GM03348 (cell line): ENCODE measurements at places on chromosomes 4 and X.

GRCh38 chr4:159284113-159284512, 181.2 kb downstream of the RAPGEF2 start:
- DNase-seq, result peak; percentile 24

DNA sequence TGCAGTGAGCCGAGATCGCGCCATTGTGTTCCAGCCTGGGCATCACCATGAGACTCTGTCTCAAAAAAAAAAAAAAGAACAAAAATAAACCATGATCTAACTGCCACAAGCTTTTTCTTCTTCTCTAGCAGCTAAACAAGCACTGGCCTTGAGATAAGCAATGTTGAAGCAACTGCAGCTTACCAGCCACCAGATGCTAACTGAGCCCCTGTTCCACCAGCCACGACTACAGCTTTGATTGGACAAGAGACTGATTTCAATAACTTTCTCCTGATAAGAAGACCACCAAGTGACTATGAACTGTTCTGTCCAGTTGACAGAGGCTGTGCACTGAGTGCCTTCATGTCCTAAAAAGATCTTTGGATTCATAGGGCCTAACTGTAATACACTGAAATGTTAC, 58.5 kb downstream of the DCTD start:
- DNase-seq, result no peak

DNA sequence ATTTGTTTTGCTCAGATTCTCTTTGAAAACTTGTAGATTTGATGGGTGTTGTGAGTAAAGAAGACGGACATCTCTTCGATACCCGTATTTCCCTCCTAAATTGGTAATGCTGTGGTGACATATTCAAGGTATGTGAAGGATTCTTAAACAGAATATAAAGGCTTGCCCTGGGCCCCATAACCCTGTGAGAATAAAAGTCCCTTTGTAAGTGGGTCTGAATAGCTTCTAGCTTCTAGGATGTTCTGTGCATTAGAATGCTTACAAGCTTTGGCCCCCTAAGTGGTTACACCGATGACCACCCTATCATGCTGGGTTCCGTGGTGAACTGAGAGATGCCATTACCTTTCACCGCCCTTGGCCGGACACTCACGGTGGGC, 574 bp upstream of the MOB1B start:
- DNase-seq, result no peak

GRCh38 chr4:110224142-110224541, 25.7 kb upstream of the ELOVL6 start:
- DNase-seq, result no peak

DNA sequence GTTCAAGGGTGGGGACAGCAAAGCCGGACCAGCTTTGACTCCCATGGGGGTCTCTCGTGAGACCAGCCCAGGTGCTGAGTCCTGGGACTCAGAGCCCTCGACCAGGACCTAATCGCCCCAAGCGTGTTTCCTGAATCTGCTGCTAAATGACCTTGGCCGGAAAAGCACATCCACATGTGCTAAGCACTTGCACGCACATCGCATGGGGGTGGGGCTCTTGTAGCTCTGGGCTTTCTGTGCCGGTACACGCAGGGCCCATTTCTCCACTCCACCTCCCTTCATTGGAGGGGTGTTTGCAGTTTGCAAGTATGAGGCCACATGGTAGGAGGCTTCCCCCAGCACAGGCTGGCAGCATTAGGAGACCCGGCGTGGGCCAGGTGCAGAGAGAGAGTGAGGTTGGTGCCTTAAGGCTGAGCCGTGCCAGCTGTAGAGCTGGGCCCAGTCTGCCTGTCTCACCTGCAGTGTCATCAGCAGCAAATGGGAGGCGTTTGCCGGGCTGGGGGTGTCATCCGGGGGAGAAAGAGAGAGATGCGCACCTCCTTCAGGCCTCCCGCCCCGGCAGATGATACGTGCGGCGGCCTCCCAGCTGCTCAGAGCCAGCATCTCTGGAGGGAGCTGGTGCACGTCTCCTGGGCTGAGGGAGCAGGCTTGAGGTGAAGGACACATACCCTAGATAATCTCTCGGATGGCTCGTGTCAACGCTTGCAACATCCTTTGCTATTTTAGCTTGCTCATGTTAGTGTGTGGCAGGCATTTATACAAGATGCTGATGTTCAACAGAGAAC, 45.2 kb upstream of the CLCN4 start:
- DNase-seq, result no peak

- no peak for DNase-seq
Measured at GRCh38 chrX:150326541-150327247, 36.4 kb upstream of the MAMLD1 start.

- no peak for DNase-seq
Measured at GRCh38 chrX:46340696-46341095, 204.5 kb downstream of the ZNF674 start.

GRCh38 chr4:134178706-134179105, 22.9 kb downstream of the PABPC4L start:
- DNase-seq, result no peak

DNA sequence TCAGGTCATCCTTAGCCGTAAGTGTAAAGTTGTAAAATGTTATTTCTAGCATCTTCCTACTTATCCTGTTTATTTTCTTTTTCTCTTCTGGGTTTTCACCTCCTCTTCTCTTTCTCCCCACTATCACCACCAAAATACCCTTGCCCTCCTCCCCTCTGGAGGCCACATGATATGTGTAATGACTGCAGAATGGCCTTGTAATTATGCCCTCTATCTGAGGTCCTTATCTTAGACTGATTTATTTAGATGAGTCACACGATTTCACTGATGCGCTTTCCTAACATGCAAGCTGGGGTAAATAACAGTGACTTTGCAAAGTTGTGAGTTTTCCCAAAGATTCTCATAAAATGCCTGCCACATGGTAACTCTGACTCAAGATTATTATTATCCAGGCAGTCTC, 231.8 kb upstream of the GPRIN3 start:
- peak; percentile 24 for DNase-seq

GRCh38 chr4:74962584-74962983, 29.7 kb downstream of the PARM1 start:
- no peak for DNase-seq

DNA sequence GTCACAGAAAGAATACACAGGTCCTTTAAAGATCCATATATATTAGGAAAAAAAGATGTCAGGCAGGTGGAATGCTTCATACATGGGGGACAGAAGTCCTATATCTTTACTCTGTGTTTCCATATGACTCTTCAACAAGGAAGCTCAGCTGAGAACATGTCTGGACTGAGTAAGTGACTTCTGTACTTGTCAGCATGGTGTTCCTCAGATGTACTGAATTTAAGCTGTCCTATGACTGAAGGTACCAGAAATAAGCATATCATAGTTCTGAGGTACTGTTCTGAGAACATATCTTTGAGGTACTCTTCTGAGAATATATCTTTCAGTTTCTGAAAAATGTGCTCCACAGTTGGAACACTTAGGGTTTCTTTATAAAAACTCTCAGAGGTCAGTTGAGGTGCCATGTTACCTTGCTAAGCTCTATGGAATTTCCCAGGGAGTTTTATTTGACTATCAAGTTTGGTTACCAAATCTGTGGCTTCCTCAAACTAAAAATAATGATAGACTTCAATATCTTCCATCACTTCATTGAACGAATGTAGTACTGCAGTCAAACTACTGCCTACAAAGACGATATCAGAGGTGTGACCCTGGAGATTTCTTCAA, 597.2 kb upstream of the GNPDA2 start:
- DNase-seq, result no peak

DNA sequence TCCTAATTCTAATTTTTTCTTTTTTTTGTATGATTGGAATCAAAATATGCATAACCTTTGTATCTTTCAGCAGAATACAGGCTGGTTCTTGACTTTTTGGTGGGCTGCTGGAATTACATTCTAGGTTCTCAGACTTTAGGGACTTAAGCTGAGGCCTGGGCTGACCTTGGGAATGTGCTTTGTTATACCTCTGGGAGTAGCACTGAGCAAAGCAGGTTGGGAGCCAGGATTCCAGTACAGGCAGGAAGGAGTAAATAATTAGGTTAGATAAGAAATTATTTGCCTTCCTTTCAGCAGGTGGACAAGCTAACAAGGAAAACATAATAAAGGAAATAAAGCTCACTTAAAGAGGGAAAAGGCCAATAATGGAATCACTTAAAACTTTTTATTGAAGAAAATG, 49.9 kb upstream of the SLC4A4 start:
- DNase-seq, result no peak

- no peak for DNase-seq
Measured at GRCh38 chrX:24485976-24486680, 21.0 kb downstream of the PDK3 start.

DNA sequence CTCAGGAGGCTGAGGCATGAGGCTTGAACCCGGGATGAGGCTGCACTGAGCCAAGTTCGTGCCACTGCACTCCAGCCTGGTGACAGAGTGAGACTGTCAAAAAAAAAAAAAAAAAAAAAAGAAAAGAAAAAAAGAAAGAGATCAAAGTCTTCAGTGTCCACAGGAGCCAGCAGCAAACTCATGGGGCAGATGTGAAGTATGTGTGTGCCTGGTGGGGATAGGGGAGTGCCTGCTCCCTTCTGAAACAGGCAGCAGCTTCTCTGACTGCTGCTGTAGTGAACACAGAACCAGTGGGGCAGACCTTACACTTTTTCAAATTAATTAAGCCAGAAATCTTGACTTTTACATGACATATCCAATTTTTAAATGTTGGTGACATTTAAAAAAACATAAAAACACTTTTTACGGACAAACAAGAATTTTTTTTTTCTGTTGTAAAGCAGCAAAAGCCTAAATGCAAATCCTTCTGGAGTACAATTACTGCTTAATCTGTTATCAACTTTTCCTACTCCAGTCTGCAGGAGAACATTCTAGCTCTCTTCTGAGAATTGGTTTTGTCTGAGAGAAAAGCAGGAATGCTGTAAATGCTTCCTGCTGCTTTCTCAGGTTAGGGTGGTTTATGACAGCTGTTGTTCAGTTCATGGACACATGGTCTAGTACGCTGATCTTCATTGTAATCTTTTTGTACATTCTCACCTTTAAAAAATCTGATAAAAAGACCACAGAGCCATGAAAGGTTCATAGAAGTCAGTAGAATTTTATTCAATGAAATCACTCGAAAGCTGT, 311.1 kb downstream of the CAMK2D start:
- no peak for DNase-seq

DNA sequence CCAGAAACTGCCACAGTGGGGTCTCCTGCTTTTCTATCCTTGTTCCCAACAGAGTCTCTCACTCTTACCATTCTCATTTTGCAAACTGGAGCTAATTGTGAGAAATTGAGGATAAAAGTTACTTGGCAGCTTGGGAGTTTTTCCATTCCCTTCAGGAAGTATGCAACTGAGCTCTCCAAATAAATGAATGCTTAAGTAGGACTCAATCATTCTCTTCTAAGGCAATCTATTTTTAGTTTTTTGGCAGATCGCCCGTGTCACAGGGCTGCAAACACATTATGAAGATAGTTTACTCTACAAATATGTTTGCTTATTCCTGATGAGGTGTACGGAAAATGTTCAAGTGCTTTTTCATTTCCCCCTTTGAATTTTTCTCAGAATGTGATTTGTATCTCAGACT, 5.3 kb downstream of the ASB11 start:
- DNase-seq, result peak; percentile 8

DNA sequence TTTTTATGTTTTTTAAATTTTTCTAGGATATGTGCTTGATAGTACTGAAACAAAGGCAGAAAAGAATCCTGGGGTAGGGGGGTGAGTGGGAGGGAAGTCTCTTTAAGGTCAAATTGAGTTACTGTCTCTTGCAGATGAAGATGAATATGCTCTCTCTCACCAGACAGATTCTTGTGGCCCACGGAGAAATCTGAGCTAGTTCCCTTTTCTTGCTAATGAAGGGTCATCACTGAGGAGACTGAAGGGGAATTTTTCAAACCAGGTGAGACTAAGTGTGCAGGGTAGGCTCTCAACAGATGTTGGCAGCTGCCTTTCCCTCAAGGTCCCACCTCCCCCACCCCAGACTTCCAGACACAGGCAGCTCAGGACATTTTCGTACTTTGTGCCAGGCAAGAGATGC, 21.5 kb downstream of the FAM9C start:
- DNase-seq, result no peak

GRCh38 chr4:147250062-147250461, 230.8 kb upstream of the EDNRA start:
- no peak for DNase-seq

DNA sequence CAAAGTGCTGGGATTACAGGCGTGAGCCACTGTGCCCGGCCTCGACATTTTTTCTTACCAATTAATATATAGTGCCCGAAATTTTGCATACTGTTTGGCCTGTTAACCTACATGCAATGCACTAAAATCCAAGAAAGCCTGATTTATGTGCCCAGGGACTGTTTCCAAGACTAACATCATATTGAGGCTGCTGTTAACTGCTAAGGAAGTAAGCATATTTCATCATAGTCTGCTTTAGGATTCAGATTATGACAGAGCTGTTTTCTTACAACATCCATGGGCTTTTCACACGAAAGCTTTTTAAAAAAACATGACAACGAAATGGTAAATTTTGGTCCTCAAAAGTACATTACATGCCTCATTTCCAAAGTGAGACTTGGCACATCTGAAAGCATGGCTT, 84.4 kb downstream of the STOX2 start:
- peak; percentile 27 for DNase-seq

DNA sequence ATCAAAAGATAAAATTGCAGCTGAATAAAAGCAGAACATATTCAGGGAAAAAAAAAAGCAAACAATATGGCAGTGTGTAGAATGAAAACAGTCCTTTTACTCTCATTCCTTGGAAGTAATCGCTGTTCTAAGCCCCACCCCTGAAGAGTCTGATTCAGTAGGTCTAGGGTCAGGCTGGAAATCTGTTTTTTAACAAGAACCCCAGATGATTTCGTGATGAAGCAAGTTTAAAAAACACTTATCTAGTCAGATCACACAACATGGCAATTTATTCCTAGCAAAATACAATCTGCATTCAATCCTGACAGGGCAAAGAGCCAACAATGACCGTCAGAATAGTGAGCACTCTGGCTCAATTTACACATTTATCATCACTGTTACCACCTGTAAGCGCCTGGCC, 16.1 kb downstream of the FAM120C start:
- no peak for DNase-seq

DNA sequence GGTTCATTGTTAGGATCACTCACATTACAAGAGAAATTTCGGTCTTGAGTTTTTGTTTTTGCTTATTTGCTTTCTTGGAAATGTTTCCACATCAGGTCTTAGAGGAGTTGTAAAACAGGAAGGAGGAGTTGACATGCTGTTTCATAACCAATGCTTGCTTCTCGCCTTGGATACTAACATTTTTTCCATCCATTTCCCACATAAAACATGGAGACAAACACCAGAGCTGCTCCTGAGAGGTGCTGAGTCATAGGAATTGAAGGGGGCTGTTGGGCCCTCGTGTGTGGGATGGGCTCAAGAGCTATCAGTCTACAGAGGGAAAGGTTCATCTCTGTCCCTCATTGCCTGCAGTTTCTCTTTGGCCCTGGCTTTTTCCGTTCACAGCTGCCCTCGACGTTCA, 29.9 kb downstream of the TBL1X start:
- no peak for DNase-seq
